ENCODE measurements at places on chromosomes 4 and X.

GRCh38 chr4:16083241-16084191 is at the start of gene PROM1:
Gene PROM1, minus strand, starts transcription at chr4:16084023. Its CDS starts 8,117 bp downstream, at chr4:16075906.
- no peak for DNase-seq

DNA sequence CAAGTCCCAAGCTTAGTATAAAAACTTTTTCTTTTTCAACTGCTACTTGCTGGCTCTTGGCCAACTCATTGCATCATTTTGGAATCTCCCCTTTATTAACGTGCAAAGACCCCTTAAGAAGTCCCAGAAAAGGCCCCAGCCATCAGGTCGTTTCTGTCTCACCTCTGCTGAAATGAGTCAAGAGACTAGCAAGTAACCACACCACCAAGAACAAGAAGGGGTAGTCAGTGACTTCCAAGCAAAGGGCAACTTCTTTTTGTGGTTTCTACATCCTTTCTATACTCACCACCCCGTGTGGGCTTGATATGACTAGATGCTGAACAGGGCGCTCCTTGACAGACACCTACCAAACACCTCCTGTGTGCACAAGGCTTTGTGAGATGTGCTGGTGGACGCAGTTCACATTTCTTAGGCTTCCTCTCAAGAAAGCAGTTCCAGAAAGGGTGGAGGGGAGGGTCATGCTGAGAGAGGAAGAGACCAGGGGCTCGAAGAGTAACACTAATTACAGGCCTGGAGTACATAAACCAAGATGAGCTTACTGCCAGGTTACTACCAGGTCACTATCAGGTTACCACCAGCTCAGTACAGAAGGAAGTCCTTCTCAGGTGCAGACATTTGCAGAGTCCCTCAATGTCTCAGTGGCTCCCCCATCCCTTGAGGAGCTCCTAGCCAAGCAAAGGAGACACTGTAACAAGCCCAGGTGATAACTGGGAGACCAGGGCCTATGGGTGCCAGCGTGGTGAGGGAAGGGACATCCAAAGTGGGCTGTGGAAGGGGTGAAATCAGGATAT is 19.3 kb downstream of the JAKMIP1 start:
- no peak for DNase-seq

- DNase-seq: no peak
Observed at GRCh38 chrX:8273451-8273895, 102.4 kb upstream of the VCX2 start.

- DNase-seq: no peak
Observed at GRCh38 chrX:40173143-40174000, 75.6 kb upstream of the BCOR start.

DNA sequence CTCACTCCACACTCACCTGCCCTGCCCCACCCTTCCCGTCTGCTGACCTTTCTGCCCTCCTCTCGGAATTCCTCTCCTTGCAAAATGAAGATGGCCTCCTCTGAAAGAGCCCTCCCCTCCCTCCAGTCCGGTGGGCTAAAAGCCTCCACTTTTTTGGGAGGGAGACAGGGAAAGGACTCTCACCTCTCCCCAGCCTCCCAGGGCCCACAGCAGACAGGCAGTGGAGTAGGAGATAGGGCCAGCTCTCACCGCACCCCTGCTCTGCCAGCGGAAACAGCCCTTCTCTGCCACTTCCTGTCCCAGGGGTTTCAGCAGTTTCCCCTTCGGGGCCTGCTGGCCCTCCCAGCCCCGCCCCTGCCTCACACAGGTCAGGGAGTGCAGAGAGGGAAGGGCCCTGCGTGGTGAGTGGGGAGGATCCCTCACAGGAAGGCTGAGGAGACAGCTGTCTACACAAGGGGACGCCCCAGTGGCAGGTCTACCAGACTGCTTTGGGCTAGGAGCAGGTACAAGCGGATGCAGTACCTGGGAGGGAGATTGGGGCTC is 18.2 kb downstream of the ELF4 start:
- DNase-seq: no peak

DNA sequence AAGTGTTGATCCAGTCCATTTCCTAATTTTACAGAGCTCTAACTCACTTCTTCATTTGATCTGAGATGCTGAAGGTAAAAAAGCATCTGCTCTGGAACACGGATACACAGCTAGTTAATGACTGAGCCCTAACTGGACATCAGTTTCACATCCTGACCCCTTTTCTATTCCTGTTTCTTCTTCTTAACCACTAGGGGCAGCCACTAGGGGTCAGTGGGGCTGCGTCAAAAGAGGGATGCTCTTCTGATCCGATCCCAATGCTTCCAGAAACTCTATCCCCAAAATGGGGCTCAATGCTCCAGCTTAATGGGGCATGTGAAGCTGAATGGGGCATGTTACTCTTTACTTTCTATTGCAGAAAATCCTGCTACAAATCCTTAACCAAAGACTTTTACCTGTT is 33.4 kb upstream of the PHKA2 start:
- no peak for DNase-seq

GRCh38 chr4:108889696-108890483 is 127.0 kb upstream of the ETNPPL start:
- no peak for DNase-seq

GRCh38 chr4:162485486-162485885 is 321.7 kb upstream of the FSTL5 start:
- no peak for DNase-seq

DNA sequence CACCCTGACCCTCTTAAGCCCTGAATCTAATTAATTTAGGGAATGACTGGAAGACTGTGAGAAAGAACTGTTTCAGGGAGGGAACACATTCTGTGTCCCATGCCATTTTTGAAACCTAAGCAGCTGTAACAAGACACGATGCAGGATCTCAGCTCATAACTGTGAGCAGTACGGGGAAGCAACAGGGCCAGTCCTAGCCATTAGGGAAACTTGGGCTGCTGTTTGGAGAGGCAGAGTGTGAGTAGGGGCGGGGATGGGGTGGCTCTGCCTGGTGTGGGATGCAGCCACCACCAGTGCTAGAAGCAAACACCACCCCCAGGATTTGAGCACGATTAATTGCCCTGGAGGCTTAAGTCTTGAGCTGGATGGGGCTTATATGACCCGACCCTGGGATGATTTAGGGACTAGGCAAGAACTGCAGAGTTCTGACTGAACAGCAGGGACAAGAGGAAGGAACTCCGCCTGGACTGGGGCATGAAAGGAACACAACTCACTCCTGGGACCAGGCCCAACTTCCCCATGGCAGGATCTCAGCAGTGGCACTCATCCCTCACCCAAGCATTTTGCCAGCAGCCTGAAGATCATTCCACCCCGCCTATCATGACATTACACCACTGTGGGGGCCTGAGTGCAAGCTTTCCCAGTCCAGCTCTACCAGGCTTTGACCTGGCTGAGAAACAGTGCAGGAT is 43.1 kb downstream of the ATRX start:
- no peak for DNase-seq

DNA sequence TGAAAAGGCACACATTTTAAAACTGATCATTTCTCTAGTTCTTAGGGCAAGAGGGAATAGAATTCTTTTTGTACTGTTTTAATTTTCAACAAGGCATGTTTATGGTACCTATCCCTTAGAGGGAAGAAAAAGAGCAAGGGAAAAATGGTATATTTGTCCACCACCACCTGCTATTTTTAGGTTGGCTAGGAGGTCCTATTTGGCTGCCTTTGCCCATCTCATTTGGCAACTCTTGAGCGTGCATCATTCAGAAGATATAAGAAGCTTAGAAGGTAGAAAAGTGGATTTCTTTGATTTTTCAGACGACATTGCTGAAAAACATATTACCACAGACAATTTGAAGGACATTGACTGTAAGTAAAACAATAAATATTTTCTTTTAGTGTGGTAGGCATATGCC is 69.0 kb downstream of the DCK start:
- DNase-seq: no peak

DNA sequence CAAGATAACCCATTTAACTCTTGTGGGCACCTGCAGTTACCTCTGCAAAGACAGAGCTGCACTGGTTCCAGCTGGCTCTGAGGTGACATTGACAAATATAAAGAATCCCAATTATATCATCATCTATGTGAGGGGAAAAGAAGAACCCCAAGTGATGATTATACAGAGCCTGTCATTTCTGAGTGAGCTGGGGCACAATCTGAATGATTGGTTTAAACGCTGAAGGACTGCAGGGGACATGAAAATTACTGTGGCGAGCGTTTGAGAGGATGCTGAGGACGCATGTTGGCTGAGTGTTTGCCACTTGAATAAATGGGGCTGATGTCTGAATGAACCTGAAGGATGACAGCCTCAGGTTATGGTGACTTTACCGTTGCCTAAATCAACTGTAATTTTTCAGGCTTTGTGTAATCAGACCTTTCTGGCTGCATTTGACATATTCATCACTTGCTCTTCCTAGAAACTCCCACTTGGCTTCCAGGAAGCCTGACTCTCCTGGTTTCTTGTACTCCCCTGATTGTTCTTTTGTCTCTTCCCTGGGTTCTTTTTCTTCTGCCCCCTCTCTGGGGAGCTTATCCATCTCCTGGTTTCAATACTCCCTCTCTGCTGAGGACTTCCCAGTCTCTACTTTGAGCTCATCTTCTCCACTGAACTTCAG is 4.1 kb upstream of the HSD17B10 start:
- no peak for DNase-seq

DNA sequence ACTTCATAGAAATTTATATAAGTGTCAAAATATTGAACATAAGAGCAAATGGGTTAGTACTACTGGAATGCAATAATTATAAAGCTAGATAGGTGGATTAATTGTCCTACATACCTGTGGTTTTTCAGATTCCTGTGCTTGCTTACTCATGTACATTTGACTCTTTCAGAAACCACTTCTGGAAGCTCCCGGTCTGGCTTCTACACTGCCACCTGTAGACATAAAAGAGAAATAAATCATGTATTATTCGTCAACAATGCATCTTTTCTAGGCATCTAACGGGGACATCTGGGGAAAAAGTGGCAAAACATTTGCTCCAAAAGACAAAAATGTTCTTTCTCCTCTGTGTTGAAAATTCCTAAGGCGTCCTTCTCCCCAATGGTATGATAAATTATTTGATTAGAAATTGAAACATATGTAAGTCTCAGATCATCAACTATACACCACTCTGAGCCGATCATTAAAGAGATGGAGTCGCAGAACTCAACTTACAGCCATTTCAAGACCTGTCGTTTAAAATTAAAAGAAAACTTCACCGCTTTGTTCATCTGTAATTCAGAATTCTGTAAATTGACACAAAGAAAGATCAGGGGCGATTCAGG is 648.7 kb upstream of the DIPK2B start:
- no peak for DNase-seq

GRCh38 chr4:2368746-2369437 is 49.6 kb downstream of the ZFYVE28 start:
- peak; percentile 12 for DNase-seq

DNA sequence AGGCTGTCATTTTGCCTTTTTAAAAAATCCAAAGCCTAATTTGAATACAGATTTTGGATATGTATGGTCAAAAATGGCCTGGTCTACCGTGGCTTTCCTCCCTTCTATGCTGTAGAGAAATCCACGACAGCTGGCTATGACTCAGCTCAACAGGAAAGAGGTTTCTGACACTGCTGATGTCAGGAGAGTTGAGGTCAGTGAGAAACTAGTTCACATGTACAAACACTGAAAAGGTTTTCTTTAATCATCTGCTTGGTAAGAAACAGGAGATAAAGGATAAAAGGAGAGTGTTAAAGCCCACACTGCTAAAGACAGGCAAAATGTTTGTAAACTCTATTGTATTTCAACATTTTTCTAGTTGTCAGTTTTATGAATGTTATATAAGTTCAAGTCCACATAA is 113.9 kb downstream of the NYX start:
- DNase-seq: no peak

DNA sequence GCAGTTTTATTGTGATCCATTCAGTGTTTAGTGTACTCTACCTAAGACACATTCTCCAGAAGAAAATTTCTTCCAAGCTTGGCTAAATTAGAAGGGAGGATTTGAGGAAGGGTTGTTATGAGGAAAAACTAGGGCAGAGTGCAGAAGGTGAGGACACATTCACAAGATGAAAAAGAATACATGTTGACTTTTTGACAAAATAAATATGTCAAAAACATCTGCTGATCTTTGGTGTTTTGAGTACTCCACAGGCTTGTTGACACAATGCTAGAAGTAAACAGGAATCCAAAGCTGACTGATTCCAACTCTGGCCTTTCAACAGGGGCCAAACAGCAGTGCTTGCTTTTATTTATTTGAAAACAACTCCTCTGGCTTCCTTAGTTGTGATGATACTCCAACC is 125.8 kb upstream of the SLC7A11 start:
- DNase-seq: no peak

GRCh38 chrX:13088156-13088487 is 43.7 kb upstream of the FAM9C start:
- no peak for DNase-seq

- DNase-seq: no peak
Observed at GRCh38 chr4:7320206-7320797, 114.4 kb downstream of the PSAPL1 start.

- DNase-seq: no peak
Observed at GRCh38 chr4:162706632-162707031, 460.1 kb downstream of the NAF1 start.

DNA sequence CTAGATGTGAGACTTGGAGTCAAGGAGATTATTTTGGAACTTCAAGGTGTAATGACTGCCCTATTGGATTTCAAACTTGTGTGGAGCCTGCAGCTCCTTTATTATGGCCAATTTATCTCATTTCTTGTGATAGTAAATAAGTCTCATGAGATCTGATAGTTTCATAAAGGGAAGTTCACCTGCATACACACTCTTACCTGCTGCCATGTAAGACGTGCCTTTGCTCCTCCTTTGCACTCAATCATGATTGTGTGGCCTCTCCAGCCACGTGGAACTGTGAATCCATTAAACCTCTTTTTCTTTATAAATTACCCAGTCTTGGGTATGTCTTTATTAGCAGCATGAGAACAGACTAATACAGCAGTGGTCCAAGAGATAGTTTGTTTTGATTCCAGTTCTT is 19.1 kb downstream of the PF4 start:
- DNase-seq: no peak

DNA sequence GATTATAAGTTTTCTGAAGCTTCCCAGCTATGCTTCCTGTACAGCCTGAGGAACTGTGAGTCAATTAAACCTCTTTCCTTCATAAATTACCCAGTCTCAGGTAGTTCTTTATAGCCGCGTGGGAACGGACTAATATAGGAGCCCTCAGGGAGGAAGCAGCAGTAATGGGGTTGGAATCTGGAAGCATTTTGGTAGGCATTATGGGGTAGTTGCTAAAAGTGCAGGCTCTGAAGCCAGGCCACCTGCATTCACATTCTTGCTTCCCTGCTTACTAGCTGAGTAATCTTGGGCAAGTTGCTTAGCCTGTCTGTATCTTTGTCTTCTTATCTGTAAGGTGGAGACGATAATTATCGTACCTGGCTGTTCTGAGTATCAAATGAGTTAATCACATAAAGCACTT is 137.9 kb upstream of the NHS start:
- DNase-seq: no peak

GRCh38 chrX:68532831-68533533 is 34.1 kb downstream of the YIPF6 start:
- no peak for DNase-seq

DNA sequence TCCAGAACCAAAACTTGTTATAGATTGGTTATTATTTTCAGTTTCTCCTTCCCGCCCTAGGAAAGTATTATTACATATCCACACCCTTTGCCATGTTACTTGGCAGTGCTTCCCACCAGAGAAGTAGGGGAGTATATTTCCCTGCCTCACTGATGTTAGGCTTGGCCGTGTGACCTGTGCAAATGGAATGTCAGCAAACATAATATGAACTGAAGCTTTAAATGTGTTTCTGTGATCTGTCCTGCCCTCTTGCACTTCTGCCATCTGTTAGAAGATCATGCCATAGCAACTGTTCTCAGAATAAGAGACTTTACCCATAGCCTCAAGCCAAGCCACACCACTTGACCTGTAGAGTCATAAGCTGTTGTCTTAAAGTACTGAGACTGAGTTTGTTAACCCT is 36.7 kb upstream of the NEUROG2 start:
- DNase-seq: no peak

GRCh38 chr4:174086829-174087799 is 196.4 kb downstream of the FBXO8 start:
- no peak for DNase-seq
